ENCODE measurements at places on chromosomes 13 and 19. TPM values are rescaled to one million over a fixed set of nuclear protein-coding genes. Genes with fewer than 3 reads are reported as not detected.

Gene SLITRK1
- not detected for total RNA-seq

Gene METTL21C
- not detected for total RNA-seq

Gene LILRB1
- not detected for total RNA-seq

Gene ZNF99
- not detected for total RNA-seq

Gene STOML3
- not detected for total RNA-seq

Gene RABAC1
- 317 TPM for total RNA-seq

Measured in smooth muscle cell of the coronary artery (primary cell).